ENCODE measurements at places on chromosomes 3 and 15.

GRCh38 chr15:90287101-90287500 is 21.6 kb downstream of the NGRN start:
- DNase-seq, result no peak

- DNase-seq, result no peak
These were observed 784 bp downstream of the TTLL3 start for GRCh38 chr3:9810846-9811245.

GRCh38 chr3:56347219-56347871 is 120.9 kb downstream of the ERC2 start:
- DNase-seq, result no peak

DNA sequence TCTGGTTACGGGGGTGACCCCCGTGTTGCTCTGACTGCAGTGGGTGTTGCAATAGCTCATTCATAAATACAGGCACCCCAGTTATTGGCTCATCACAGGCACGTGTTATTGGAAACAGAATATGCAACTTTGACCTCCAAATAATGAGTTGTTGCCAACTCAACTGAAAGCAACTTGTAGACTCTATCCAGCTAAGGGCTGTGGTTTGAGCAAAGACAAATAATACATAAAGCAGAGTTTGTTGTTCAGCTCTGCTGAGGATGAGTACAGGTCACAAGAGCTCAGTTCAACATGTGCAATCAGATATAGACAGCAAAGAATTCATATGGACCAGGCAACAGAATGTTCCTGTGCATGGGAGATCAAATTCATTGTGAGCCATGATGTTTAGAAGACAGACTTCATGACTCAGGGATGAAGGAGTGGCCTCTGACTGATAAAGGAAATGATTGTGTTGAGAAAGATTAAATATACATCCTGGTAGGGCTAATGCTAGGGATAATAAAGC is 87.6 kb upstream of the LRIG1 start:
- DNase-seq, result no peak

- no peak for DNase-seq
These were observed 126.0 kb downstream of the FMN1 start for GRCh38 chr15:33068511-33068990.

- DNase-seq, result no peak
These were observed 14.8 kb downstream of the CCNDBP1 start for GRCh38 chr15:43199945-43200488.

DNA sequence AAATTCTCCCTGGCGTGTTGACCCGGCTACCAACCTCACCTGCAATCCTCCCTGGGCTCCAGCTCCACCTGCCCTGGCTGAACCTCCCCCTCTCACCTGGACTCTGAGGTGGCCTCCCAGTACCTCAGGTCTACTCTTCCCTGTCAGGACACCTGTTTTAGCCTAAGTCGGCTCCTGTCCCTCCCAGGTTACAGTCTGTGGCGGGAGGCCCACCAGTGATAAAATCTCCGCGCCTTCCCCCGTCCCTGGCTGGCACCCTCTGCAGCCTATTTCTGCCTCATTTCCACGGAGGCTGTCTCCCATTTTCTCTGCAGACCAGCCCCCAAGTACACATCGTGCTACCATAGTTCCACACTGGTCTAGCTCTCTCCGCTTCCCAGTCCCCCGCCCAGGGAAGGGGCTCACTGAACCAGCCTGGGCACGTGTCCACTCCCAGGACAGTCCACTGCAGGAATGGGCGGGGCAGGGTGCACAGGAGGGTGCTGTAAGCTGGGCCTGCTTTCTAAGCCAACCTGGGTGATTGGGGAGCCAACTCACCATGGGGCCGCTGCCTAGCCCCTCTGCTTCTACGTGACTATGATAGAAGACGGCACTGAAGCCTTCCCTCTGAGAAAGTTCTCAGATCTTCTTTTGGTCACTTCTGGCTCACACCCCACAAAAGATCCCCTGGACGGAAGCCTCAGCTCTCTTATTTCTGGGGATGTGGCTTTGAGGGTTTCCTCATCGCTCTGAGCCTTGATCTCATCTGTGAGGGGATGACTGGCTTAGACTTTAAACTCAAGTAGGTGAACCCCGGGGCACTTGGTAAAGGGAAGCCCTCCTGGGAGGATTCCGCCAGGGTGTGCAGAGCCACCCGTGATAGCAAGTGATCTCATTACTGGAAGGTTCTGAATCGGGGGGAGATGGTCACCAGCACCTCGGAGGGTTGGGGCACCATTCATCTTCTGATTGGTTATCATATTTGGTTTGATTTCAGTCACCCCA is 96.6 kb downstream of the NSMCE3 start:
- no peak for DNase-seq

DNA sequence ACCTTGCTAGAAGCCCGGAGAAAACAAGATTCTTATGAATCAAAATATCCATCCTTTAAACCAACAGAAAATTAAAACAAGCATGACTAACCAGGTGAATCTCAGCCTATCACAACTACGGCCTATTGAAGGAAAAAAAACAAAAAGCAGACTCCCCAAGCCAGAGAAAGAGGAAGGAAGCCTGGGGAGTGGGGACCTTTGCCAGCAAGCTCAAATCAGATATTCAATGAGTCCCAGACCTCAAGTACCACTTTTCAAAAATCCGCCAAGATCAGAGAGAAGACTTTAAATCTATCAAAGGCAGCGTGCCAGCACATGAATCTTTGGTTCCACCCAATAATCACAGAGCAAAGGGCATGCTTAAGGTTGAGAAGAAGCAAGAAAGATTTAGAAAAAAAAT is 253.8 kb downstream of the NTRK3 start:
- DNase-seq, result no peak

DNA sequence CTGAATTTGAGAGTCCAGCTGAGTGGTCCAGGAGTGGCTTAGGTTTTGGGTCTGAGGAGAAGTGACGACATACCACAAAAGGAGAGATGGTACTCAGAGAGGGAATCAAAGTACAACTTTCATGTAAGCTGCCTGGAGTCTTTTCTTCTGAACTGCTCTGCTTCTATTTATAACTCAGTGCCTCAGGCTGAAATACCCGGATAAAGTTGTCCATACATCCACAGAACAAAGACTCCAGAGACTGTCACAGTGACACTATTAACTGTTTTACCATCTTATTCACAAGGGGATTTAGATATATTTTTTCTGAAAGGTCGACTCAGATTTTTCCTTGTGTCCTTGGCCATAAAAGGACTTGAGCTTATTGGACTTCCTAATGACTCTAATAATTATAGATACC is 264.3 kb upstream of the DNAJC19 start:
- no peak for DNase-seq

DNA sequence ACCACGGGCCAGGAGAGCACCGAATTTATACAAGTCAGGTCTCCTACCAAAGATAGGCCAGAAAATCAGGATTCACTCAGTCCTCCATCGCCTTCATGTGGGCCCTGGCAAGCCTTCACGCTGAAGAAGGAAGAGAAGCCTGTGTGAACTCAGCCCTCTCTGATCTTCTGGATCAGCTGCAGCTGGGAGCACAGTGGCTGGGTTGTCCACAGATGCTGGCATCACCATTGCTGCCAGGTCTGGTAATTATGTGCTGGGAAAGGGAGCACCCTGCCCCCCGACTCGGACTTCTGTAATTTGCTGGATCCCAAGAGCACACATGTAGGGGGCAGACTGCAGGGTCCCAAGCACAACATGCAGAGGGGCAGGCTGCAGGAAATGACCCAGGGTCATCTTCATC is 12.4 kb upstream of the PDE8A start:
- DNase-seq, result no peak

GRCh38 chr15:64845183-64845611 is 3.5 kb downstream of the PLEKHO2 start:
- DNase-seq, result no peak

- DNase-seq, result no peak
These were observed 113.2 kb downstream of the TCF12 start for GRCh38 chr15:57031605-57032004.

GRCh38 chr3:170852324-170852723 is 17.7 kb downstream of the RPL22L1 start:
- no peak for DNase-seq

DNA sequence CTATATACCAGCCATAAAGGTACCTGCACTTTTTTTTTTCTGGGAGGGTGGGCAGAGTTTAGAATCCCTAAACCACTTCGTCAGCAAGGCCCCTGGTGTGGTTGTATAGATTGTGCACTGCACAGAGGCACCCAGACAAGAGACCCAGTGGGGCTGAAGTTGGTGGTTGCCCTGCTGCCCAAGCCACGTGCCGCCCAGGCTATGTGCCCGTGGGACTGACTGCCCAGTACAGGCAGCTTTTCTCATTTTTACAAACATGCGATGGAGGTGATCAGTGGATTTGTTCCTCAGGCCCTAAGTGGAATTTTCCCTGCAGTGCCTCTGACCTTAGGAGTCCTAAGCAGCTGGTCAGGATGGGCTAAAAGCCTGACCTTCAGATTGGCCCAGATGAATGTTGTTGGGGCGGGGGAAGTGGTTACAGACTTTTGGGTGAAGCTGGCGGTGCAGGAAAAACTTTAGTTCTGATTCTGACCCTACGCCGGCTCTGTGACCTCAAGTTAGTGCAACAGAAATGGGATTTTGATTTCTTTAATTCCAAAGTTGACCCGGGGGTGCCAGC is 34.9 kb upstream of the LIMD1 start:
- no peak for DNase-seq

GRCh38 chr3:60617188-60617587 is 634.1 kb downstream of the FHIT start:
- no peak for DNase-seq

DNA sequence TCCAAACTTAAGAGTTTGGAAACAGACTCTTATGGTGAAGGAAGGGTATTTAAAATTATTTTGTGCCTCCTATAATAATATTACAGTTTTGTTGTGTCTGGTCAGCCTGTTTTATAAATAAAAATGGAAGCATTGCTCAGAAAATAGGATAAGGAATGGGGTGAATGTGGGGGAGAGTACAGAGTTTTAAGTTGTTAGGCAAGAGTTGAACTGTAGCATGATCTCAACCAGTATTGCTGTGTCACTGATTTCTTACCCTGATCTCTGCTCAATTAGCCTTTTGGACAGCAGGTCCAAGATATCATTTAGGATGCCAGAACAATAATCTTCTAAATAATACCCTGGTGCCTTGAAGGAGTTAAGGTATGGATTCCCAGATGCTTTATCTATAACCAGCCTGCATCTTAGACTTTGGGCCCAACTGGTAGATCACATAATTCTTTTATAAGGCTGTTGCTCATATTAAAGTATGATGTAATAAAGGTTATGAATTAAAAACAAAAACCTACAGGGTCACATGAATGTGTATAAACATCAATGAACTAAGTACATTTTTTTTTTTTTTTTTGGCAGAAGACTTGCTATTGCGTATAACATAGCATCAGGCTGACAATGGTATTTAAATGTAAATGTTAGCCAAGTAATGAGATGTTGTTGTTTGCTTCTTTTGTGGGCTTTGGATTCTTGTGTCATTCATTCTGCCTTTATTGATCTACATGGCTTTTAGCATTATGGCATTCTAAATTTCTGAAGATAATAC is 70.0 kb downstream of the MITF start:
- no peak for DNase-seq

DNA sequence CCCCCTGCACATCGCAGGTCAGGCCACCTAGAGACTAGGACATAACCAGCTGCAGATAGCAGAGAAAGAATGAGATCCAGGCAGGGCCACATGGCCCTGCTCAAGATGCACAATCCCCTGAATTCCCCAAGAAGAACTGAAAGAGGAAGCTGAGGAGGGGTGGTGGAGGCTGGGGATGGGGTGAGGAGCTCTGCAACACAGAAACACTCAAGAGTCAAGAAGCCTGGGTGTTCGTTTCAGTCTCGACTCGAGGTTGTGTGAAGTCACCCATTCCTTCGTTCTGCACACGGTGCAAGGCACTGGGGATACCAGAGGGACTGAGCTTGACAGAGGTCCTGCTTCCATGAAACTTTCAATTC is 62.0 kb downstream of the TLE3 start:
- DNase-seq, result no peak
